ENCODE measurements at places on chromosomes 12 and 14.

DNA sequence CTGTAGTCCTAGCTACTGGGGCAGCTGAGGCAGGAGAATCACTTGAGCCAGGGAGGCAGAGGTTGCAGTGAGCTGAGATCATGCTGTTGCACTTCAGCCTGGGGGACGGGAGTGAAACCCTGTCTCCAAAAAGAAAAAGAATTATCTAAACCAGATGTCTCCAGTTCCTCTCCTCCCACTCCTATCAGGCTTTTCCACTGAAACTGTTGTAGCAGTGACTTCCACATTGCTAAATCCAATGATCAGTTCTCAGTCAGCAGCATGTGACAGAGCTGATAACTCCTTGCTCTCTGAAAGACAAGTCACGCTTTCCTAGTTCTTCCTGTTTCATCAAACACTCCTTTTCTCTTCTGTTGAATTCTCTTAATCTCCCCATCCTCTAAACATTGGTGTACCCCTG, 8.6 kb downstream of the SLC38A6 start:
- peak; percentile 94 for DNase-seq

DNA sequence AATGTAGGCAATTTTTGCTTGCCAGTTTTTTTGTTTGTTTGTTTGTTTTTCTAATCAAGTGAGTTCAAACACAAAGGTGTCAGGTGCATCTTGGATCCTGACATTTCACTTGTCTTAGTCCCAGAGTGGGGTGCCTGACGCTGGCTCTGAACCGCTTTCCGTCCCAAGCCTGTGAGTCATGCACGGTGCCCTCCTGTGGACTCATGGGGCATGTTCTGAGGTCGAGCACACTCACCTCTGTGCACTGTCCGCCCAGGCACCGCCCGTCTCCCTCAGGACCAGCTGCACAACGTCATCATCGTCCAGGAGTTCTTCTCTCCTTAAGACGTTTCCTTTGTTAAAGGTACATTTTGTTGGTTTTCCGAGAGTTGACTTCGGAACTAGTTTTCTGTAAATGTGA, 98.2 kb downstream of the GLT1D1 start:
- DNase-seq = no peak

- no peak for DNase-seq
These were observed 12.8 kb downstream of the MYRFL start for GRCh38 chr12:69837657-69838415.

GRCh38 chr12:126219139-126219538, 1153.9 kb downstream of the AACS start:
- DNase-seq = no peak

DNA sequence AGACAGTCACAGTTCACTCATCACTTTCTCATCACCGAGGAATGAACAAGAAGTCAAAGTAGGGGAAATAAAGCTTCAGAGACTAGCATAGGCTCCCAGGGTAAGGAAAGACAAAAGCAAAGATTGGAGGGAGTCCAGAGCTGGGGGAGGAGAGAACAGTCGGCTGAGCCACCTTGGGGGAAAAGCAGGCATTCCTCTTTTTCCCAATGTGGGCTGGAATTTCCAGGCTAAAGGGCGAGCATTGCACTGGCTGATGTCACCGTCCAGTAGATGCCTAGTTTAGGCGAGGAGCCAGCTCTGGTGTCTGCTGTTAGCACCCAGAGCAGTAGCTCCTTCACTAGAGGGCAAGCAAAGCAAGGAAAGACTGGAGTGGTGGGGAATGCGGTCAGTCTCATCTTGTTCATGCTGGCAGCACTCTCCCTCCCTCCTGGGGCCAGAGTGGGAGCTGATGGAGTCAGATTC, 8.5 kb upstream of the KRT75 start:
- no peak for DNase-seq

All from OCI-M1 (cell line).